Right lobe of liver (tissue), 6 donors: ENCODE measurements at places on chromosomes 2 and 18. TPM values are rescaled to one million over a fixed set of nuclear protein-coding genes. Genes with fewer than 3 reads are reported as not detected.

SULT1C3 gene
- total RNA-seq = not detected

AQP12A gene
- total RNA-seq = not detected

DNA sequence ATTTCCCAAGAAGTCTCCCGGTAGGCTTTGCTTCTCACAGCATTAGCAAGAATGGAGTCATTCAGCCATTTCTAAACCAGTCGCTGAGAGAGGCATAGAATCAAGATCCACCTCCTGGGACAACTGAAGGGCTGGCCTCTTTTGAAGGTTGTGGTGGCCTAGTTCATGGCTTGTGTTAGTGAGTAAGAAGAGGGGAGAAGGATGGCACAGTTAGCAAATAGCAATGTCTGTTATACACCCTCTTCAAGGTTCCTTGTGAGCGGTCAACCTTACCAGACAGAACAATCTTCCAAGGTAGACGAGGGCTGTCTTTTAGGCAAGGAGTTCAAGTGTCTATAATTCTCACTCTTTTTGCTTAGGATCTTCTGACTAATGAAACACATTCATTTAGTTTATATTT lies 35.4 kb upstream of the DNAH7 start:
- no peak for DNase-seq
- no peaks in the 10 kb centered on the region for H3K36me3 ChIP-seq
- no peaks in the 10 kb centered on the region for H3K27me3 ChIP-seq
- H3K4me1 ChIP-seq = no peaks in the 10 kb centered on the region
- no peak overlapping the region for H3K27ac ChIP-seq
- H3K4me3 ChIP-seq = no peak overlapping the region

- DNase-seq = no peak
- H3K27ac ChIP-seq = no peak overlapping the region
- no peak overlapping the region for H3K4me3 ChIP-seq
- peaks cover 53% of the 10 kb centered on the region for H3K36me3 ChIP-seq
- no peaks in the 10 kb centered on the region for H3K27me3 ChIP-seq
Observed at GRCh38 chr2:117940436-117940835, 73.4 kb downstream of the CCDC93 start.

DPP10 gene
- total RNA-seq = not detected

- H3K4me1 ChIP-seq = no peaks in the 10 kb centered on the region
- H3K36me3 ChIP-seq = no peaks in the 10 kb centered on the region
- no peak for DNase-seq
- H3K4me3 ChIP-seq = no peak overlapping the region
- H3K27me3 ChIP-seq = no peaks in the 10 kb centered on the region
Observed at GRCh38 chr18:4705894-4706293, 250.8 kb upstream of the DLGAP1 start.

GPR75 gene
- 3.3 TPM for total RNA-seq

POTEI gene
- total RNA-seq = not detected

GRCh38 chr18:73979742-73980141 lies 167.9 kb downstream of the FBXO15 start:
- H3K36me3 ChIP-seq = no peaks in the 10 kb centered on the region
- H3K27ac ChIP-seq = no peak overlapping the region
- no peak overlapping the region for H3K4me3 ChIP-seq
- DNase-seq = no peak
- no peaks in the 10 kb centered on the region for H3K27me3 ChIP-seq

- no peak overlapping the region for H3K27ac ChIP-seq
- no peaks in the 10 kb centered on the region for H3K27me3 ChIP-seq
- no peaks in the 10 kb centered on the region for H3K4me1 ChIP-seq
- no peak overlapping the region for H3K4me3 ChIP-seq
- no peaks in the 10 kb centered on the region for H3K36me3 ChIP-seq
Observed at GRCh38 chr2:240757086-240757614, 62.9 kb downstream of the KIF1A start.

DNA sequence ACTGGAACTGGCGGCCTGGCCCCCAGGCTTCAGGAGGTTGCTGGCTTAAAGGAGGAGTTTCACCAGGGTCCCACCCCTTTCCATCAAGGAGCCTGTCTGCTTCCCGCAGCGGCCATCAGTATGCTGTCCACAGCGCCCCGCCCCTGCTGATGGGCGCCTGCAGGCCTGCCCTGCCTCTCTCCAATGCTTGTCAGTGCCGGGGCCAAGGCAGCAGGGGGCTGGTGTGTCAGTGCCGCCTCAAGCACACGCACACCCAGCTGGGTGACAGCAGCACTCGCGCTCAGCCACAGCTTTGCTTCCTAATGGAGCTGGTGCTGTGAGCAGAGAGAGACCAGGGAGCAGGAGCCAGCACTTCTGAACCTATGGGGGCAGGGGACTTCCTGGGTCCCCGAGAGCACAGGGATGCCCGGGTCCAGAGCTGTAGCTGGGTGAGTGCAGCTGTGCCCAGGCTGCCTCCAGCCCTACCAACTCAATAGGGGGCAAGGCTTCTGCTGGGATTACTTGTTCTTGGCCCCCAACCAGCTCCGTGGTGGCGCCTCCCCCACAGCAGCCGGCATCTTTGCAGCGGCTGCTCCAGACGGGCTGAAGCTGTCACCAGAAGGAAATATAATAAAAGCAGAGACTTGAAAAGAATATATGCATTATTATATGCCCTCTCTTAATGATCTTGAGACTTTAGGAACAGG lies 377.2 kb upstream of the LRATD1 start:
- H3K27ac ChIP-seq = no peak overlapping the region
- H3K4me3 ChIP-seq = no peak overlapping the region
- no peak for DNase-seq
- H3K4me1 ChIP-seq = no peaks in the 10 kb centered on the region
- H3K36me3 ChIP-seq = no peaks in the 10 kb centered on the region
- no peaks in the 10 kb centered on the region for H3K27me3 ChIP-seq

- H3K27me3 ChIP-seq = no peaks in the 10 kb centered on the region
- no peaks in the 10 kb centered on the region for H3K4me1 ChIP-seq
Observed at GRCh38 chr2:234487356-234487755, 9.5 kb downstream of the ARL4C start.

DNA sequence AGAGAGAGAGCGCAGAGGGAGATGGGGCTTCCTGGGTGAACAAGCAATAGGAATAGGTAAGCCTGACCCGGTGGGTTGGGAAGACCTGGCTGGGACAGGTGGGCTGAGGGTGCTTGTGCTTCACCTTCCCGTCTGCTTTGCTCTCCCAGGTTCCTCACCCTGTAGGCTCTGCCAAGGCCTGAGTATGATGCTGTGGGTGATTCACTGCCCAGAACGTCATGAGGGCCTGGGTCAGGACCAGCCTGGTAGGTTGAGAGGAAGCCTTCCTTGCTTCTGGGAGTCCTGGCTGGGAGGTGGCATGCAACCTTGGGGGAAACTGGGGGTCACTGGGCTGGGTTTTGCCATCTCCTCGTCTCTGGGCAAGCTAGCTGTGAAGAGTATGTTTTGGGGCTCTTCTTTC lies 220.2 kb upstream of the APCDD1 start:
- no peaks in the 10 kb centered on the region for H3K27me3 ChIP-seq
- no peak overlapping the region for H3K4me3 ChIP-seq
- no peaks in the 10 kb centered on the region for H3K36me3 ChIP-seq
- no peak for DNase-seq
- H3K4me1 ChIP-seq = no peaks in the 10 kb centered on the region

- no peaks in the 10 kb centered on the region for H3K4me1 ChIP-seq
- H3K27ac ChIP-seq = no peak overlapping the region
- peaks cover 3% of the 10 kb centered on the region for H3K36me3 ChIP-seq
- no peak overlapping the region for H3K4me3 ChIP-seq
- DNase-seq = no peak
- no peaks in the 10 kb centered on the region for H3K27me3 ChIP-seq
Observed at GRCh38 chr2:159176555-159176954, 109.9 kb downstream of the WDSUB1 start.

USP14 gene
- total RNA-seq = 25.7 TPM

- H3K4me3 ChIP-seq = no peak overlapping the region
- DNase-seq = no peak
- H3K27ac ChIP-seq = no peak overlapping the region
Observed at GRCh38 chr2:237459741-237460174, 27.3 kb upstream of the MLPH start.

DNA sequence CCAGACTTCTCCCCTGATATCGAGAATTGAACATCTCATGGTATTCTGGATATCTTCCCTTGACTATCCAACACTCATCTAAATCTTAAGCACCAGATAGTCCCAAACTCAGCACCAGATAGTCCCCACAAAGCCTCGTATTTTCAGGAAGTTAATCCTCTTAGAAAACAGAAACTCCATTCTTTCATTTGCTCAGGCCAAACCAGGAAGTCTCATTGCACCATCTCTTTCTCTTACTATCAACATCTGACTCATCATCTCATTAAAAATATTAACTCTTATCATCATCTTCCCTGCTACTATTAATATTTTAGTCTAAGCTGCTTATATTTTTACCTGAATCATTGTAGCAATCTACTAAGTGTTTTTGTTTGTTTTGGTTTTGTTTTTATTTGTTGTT lies 286.4 kb downstream of the GALNT13 start:
- H3K27ac ChIP-seq = no peak overlapping the region
- no peaks in the 10 kb centered on the region for H3K4me1 ChIP-seq

GRCh38 chr18:62918361-62918760 lies 203.0 kb downstream of the PHLPP1 start:
- H3K4me1 ChIP-seq = no peaks in the 10 kb centered on the region
- no peak for DNase-seq
- H3K4me3 ChIP-seq = no peak overlapping the region

- H3K27me3 ChIP-seq = no peaks in the 10 kb centered on the region
- H3K4me3 ChIP-seq = no peak overlapping the region
- H3K4me1 ChIP-seq = no peaks in the 10 kb centered on the region
- no peak overlapping the region for H3K27ac ChIP-seq
- peaks cover 32% of the 10 kb centered on the region for H3K36me3 ChIP-seq
- no peak for DNase-seq
Observed at GRCh38 chr18:13103366-13103765, 112.2 kb downstream of the CEP192 start.

GRCh38 chr2:172179045-172179701 lies 76.5 kb upstream of the DLX2 start:
- H3K4me1 ChIP-seq = no peaks in the 10 kb centered on the region
- H3K27ac ChIP-seq = no peak overlapping the region
- no peak overlapping the region for H3K4me3 ChIP-seq
- no peak for DNase-seq
- H3K27me3 ChIP-seq = no peaks in the 10 kb centered on the region

DNA sequence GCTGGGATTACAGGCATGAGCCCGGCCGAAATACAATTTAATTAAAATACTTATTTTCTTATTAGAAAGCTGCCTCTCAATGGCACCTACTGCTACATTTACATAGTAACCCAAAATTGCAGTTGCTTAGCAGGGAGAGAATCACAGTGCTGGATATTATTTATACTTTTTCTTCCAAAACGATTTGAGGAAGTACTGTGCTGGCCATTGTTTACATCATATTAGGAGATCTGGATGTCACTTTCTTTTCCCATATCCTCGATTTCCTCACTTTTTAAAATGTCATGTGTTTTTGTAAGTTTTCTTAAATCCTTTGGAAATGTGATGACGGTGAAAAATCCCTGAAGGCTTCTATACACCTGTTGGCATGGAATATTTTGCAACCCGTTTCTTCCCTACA lies 3.4 kb upstream of the SP3 start:
- no peaks in the 10 kb centered on the region for H3K4me1 ChIP-seq
- no peak for DNase-seq
- no peaks in the 10 kb centered on the region for H3K27me3 ChIP-seq
- H3K4me3 ChIP-seq = no peak overlapping the region

GRCh38 chr2:188966079-188966571 lies 8.0 kb upstream of the COL3A1 start:
- DNase-seq = no peak
- H3K27ac ChIP-seq = no peak overlapping the region
- no peaks in the 10 kb centered on the region for H3K27me3 ChIP-seq
- no peaks in the 10 kb centered on the region for H3K4me1 ChIP-seq

ELOA2 gene
- not detected for total RNA-seq

- no peak overlapping the region for H3K27ac ChIP-seq
- H3K27me3 ChIP-seq = no peaks in the 10 kb centered on the region
- no peak for DNase-seq
- H3K36me3 ChIP-seq = no peaks in the 10 kb centered on the region
- H3K4me1 ChIP-seq = peaks cover 5% of the 10 kb centered on the region
Observed at GRCh38 chr2:201261471-201261870, 1.1 kb downstream of the CASP8 start.

DNA sequence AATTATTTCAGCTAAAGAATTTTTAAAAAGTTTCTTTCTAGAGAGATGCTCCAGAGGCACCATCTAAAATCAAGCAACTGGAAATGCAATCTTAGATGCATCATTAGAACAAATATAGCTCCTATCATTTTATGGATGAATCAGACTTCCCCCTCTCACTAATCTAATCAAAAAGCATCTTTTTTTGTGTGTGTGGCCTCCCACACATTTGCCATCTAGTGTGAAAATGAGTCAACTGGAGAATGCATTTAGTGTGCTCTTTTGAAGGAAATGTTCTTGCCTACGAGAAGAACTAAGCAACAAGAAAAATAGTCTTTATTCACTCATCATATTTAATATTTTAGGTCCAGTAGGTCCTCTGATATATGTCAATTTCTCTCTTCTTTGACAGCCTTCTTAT lies 39.5 kb upstream of the FIGN start:
- no peaks in the 10 kb centered on the region for H3K36me3 ChIP-seq
- no peaks in the 10 kb centered on the region for H3K4me1 ChIP-seq
- H3K27me3 ChIP-seq = no peaks in the 10 kb centered on the region
- no peak overlapping the region for H3K4me3 ChIP-seq
- DNase-seq = no peak

DNA sequence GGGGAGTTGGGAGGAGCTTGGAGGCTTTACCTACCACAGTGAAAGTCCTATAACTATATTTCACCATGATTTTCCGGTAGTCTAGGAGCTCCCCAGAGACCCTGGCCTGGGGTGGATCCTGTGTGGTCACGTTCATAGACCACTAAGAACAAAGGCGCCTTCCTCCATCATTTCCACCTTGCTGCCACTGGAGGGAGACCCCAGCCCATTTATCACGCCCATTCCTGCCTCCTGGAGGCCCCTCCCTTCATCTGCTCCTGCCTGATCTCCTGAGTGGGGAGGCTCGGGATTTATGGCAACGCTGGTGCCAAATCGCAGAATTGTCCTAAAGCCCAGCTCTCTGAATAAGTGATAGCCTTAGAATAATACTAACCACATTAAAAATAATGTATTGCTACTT lies 507.6 kb upstream of the SPHKAP start:
- no peak for DNase-seq
- no peaks in the 10 kb centered on the region for H3K27me3 ChIP-seq
- H3K4me1 ChIP-seq = no peaks in the 10 kb centered on the region
- no peaks in the 10 kb centered on the region for H3K36me3 ChIP-seq
- H3K4me3 ChIP-seq = no peak overlapping the region

DNA sequence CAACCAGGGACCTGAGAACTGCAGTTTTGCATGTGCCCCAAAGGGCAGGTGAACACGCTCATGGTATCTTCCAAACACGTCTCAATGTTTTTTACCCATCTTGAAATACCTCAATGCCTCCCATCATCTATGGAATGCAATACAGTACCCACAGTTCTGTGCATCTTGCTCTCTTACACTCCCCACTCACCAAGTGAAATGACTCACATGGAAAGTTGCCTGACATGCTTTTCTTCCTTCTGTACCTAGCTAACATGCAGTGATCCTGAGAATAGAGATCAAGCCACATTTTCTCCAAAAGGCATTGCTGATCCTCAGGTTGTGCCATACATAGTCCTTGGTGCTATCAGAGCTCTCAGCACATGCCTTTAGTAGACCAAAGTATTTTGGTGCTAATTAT lies 373.9 kb downstream of the GPD2 start:
- H3K4me3 ChIP-seq = no peak overlapping the region
